Hepatocyte (in vitro differentiated cells): ENCODE measurements at places on chromosomes 1 and 21. TPM values are rescaled to one million over a fixed set of nuclear protein-coding genes. Genes with fewer than 3 reads are reported as not detected.
A peak's percentile ranks its signal among the peaks of the same experiment; 100 is the strongest.

- no peak for DNase-seq
Observed at GRCh38 chr1:82903626-82904025, 1095.3 kb downstream of the TTLL7 start.

- DNase-seq: no peak
Observed at GRCh38 chr1:112887599-112888283, 68.3 kb downstream of the SLC16A1 start.

DNA sequence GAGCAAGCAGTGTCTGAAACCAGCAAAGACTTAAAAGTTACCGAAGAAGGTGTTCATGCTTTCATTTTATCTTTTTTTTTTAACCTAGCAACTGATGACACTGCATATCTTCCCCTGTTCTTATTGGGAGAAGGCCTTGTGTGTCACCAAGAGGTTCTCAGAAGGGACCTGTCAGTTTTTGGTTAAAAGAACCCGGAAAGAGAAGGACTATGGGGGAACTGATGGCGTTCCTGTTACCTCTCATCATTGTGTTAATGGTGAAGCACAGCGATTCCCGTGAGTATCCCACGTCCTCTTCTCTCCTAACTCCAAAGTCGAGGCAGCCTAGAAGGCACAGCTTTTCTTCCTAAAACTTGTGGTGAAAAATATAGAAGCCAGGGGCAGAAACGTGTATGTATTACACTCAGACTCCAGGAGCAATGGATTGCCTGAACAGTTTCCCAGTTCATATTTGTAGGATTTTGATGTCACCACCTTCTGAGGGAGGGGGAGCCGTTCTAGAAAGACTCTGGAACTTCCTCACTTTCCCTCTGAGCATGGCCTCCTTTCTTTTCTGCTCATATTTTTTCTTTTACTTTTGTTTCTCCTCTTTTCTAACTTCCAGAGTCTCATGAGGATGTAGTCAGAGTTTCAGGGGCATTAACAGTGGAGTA is at the start of gene MR1:
TSS of gene MR1 (plus strand) at position 185 of the 653 bp plus-strand sequence. CDS start at position 210, 25 bp downstream.
- peak; percentile 73 for DNase-seq

Gene TTC4
- polyA plus RNA-seq: 14.0 and 14.3 TPM in 2 replicates

GRCh38 chr1:160460683-160461287 is 60.4 kb downstream of the VANGL2 start:
- DNase-seq: no peak

DNA sequence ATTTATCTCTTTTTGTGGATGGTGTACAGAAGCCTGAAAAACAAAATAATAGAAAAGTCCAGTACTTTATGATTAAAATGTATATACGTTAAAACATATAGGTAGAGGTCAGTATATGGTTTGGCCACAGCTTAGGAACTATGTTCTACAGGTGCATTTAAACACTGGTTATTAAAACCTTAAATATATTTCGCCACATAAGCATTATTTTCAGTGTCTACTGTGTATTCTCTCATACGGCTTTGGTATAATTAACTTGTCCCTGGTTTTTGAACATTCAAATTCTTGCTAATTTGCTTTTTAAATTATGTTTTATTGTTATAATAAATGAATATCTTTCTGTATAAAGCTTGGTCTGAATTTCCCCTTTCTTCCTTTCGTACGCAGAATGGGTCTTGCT is 87.9 kb downstream of the GTF2B start:
- DNase-seq: no peak

- DNase-seq: no peak
Observed at GRCh38 chr1:211606914-211607753, 28.2 kb upstream of the SLC30A1 start.

GRCh38 chr1:235758931-235759330 is 107.8 kb downstream of the LYST start:
- peak; percentile 11 for DNase-seq

- no peak for DNase-seq
Observed at GRCh38 chr1:936348-937264, 12.9 kb downstream of the SAMD11 start.
